ENCODE measurements at places on chromosomes 3 and 15. TPM values are rescaled to one million over a fixed set of nuclear protein-coding genes. Genes with fewer than 3 reads are reported as not detected.

The AMIGO3 gene
- total RNA-seq: 1.2 TPM

The MON1A gene
- 13.0 TPM for total RNA-seq

The ARPIN gene
- total RNA-seq: not detected

The GRAMD1C gene
- total RNA-seq: 0.40 TPM

The DTWD1 gene
- 16.9 TPM for total RNA-seq

The CCR8 gene
- 47.6 TPM for total RNA-seq

The LRRC58 gene
- total RNA-seq: 21.2 TPM

The HTR3E gene
- not detected for total RNA-seq

DNA sequence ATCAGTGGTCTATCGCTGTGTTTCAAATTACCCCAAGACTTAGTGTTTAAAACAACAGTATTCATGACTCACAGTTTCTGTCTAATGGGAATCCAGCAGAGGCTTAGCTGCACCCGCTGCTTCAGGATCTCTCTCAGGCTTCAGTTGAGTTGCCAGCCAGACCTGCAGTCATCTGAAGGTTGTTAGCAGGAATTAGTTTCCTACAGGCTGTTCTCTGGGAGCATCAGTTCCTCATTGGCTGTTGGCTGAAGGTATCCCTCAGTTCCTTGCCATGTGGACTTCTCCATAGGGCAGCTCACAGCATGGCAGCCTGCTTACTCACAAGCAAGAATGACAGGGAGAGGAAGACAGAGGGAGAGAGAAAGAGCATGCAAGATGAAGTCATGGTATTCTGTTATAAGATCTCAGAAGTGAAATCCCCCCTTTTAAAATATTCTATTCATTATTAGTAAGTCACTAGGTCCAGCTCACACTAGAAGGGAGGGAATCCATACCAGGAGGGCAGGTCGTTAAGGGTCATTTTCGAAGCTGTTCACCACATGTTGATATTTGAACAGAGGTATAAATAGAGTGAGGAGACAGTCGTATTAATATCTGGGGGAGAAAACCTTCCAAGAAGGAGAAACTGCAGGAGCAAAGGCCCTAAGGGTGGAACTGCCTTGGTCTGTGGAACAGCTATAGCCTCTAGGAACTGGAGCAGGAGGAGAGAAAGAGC lies 473.9 kb upstream of the PPP2R3A start:
- no peak overlapping the region for H3K27ac ChIP-seq

GRCh38 chr3:147218965-147219364 lies 187.4 kb downstream of the ZIC4 start:
- H3K36me3 ChIP-seq: no peaks in the 10 kb centered on the region
- no peaks in the 10 kb centered on the region for H3K27me3 ChIP-seq
- no peak overlapping the region for H3K27ac ChIP-seq
- no peak for DNase-seq
- H3K4me3 ChIP-seq: no peak overlapping the region

DNA sequence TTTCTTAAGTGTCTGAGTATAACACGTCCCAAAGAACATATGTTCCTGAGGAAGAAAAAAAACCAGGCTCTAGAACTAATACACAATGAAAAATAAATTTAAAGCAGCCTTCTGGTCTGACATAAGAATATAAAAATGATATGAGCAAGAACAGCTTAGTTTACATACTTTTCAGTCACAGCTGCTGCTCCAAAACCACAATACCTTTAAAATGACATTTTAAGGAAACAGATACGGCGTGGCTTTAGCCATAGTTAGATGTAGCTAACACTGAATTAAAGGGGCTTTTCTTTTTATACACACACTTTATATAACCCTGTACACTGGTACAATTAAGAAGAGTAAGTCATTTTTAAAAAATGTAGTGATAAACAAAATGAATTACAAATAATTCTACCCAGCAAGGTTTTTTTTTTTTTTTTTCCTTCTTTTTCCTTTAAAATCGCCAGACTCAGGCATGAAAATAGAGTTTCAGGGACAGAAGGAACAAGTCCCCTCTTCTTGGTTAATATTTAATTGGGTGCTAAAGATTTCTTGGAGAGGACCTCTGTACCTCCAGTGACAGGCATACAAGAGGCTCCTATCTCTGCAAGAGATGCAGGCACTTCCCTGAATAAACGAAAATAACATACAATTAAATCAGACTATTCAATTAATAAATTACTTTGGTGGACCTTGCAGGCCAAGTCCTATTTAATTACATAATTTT lies 265.6 kb downstream of the FOXP1 start:
- DNase-seq: no peak
- H3K36me3 ChIP-seq: no peaks in the 10 kb centered on the region
- H3K4me3 ChIP-seq: no peak overlapping the region
- H3K27ac ChIP-seq: no peak overlapping the region
- peaks cover 2% of the 10 kb centered on the region for H3K27me3 ChIP-seq

GRCh38 chr15:56613811-56614210 lies 119.5 kb downstream of the ZNF280D start:
- peaks cover 32% of the 10 kb centered on the region for H3K27me3 ChIP-seq
- peaks cover under 1% of the 10 kb centered on the region for H3K36me3 ChIP-seq
- H3K4me3 ChIP-seq: no peak overlapping the region
- no peak overlapping the region for H3K27ac ChIP-seq
- DNase-seq: no peak

DNA sequence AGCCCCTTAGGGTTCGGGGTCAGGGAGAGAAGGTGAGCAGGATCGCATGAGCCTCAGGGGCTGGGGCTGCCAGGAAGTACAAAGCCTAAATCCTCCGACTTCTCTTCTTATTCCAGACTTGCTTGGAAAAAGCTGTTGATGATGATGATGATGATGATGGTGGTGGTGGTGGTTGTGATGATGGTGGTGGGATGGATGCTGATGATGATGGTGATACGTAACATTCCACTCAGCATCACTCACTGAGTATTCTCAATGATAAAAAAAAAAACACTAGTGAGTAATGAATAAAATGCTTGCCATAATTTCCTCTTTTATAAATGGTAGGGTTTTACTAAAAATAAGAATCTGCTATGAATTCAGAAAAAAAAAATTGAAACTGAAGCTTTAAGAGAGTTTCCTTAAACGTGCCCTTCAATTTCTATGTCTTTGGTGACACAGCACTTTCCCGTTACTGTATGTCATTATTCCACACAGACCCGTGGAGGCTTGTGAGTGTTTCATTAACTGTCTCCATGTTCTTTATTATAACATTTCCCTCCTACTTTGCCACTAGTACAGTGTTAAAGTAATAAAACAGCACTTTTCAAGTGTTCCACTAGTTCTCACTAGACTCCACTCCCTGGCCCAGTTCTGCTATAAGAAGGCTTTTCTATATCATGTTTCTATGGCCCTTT lies 5.4 kb upstream of the ACAN start:
- no peak overlapping the region for H3K27ac ChIP-seq
- peaks cover 4% of the 10 kb centered on the region for H3K4me1 ChIP-seq
- H3K36me3 ChIP-seq: no peaks in the 10 kb centered on the region
- H3K27me3 ChIP-seq: peaks cover 72% of the 10 kb centered on the region

DNA sequence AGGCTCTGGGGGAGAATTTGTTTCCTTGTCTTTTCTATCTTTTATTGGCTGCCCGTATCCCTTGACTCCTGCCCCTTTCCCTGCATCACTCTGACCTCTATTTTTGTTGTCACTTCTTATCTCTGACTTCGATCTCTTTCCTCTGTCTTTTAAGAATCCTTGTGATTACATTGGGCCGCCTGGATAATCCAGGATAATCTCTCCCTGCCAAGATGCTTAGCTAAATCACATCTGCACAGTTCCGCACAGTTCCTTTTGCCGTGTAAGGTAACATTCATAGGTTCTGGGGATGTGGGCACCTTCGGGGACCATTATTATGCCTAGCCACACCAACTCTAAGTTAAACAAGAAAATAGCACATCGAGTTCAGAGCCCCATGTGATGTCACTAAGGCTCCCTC lies 103.0 kb upstream of the DPPA4 start:
- H3K4me3 ChIP-seq: no peak overlapping the region
- H3K4me1 ChIP-seq: no peaks in the 10 kb centered on the region
- DNase-seq: no peak
- no peaks in the 10 kb centered on the region for H3K27me3 ChIP-seq

GRCh38 chr3:41041899-41042298 lies 157.4 kb upstream of the CTNNB1 start:
- peaks cover 36% of the 10 kb centered on the region for H3K27me3 ChIP-seq
- no peak for DNase-seq
- H3K4me3 ChIP-seq: no peak overlapping the region
- H3K4me1 ChIP-seq: no peaks in the 10 kb centered on the region
- no peak overlapping the region for H3K27ac ChIP-seq

GRCh38 chr3:123724306-123724705 lies 139.5 kb upstream of the HACD2 start:
- H3K36me3 ChIP-seq: no peaks in the 10 kb centered on the region
- peaks cover 25% of the 10 kb centered on the region for H3K27me3 ChIP-seq
- no peak overlapping the region for H3K4me3 ChIP-seq

DNA sequence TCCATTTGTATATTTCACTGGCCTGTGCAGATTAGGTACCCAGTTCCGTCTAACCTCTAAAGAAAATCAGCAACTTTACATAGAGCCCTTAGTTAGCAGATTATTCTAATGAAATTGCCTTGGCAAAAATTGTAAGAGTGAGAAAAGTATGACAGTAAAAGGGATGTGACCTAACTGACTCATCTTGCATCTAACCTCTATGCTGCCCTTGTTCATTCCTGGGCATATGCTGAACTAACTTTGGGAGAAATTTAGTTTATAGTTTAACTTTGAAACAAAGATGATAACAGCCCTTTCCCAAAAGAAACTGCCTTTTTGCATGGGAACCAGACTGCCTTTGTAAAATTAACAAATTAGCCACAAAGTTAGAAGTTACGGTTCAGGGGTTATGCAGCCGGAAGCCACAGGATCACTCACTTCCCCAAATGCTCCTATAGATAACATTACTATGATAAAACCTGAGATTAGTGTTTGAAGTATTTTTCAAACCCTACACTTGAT lies 839.8 kb upstream of the ALCAM start:
- H3K27me3 ChIP-seq: no peaks in the 10 kb centered on the region
- H3K4me3 ChIP-seq: no peak overlapping the region
- H3K4me1 ChIP-seq: no peaks in the 10 kb centered on the region
- H3K36me3 ChIP-seq: no peaks in the 10 kb centered on the region
